ENCODE measurements at places on chromosomes 4 and X.

GRCh38 chr4:80240976-80241375, 25.5 kb upstream of the FGF5 start:
- DNase-seq, result no peak

DNA sequence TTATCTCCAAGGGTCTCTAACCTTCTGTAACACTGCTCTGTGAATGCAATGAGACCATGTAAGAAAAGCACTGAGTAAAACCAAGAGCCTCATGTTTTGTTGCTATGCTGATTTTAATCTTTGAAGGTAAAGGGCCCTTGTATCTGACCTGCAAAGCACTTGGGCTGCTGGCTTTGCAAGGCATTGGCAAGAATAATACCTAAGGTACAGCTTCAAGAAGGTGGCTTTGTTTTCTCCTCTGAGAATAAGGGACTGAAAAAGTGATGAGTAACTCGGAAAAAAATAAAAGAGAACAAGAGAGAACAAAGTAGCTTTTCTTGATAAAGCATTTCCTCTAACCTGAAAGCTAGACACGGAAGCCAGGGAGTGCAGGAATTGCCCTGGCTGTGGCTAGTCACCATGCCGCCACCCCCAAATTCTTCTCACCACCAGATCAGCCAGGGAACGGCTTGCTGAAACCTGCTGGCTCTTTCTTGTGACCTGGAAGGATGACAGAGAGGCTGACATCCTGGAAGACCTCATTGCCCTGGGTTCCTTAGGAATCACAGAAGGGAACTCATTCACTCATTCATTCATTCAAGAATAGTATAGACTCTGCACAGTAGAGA, 41.8 kb upstream of the HS3ST1 start:
- DNase-seq, result no peak

DNA sequence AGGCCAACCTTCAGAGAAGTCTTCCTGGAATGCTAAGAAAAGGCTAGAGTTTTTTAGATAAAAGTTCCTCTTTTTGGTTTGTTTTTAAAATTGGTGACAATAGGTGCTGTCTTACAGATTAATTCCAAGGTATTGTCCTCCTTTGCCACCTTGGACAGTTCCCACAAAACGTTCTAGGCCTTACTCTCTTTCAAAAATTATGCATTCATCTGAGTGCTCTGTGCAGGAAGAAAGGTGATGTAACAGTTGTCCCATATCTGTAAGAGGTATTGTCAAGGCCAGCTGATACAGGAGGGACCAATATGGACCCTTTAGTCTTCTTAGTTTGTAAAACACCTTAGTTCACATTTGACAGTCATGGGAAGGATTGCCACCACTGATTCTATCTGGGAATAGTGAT, 15.9 kb upstream of the CXCL5 start:
- DNase-seq, result no peak

DNA sequence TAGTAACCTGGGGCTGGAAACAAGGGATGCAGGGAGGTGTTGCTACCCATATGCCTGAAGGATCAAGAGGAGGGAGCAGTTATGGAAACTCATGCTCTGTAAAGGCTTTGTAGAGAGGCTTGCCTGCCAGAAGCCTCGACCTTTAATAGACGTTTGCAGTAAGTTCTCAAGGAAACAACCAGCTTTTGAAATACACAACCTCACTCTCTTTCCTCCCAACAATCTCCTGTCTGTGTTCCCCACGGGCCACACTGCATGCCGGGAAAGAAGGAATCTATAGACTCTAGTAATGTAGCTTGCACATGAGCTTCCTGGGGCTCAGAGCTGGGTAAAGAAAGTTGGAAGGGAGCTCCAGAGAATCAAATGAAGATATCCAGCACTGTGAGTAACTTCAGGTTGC, 101.6 kb upstream of the PACRGL start:
- DNase-seq, result no peak

DNA sequence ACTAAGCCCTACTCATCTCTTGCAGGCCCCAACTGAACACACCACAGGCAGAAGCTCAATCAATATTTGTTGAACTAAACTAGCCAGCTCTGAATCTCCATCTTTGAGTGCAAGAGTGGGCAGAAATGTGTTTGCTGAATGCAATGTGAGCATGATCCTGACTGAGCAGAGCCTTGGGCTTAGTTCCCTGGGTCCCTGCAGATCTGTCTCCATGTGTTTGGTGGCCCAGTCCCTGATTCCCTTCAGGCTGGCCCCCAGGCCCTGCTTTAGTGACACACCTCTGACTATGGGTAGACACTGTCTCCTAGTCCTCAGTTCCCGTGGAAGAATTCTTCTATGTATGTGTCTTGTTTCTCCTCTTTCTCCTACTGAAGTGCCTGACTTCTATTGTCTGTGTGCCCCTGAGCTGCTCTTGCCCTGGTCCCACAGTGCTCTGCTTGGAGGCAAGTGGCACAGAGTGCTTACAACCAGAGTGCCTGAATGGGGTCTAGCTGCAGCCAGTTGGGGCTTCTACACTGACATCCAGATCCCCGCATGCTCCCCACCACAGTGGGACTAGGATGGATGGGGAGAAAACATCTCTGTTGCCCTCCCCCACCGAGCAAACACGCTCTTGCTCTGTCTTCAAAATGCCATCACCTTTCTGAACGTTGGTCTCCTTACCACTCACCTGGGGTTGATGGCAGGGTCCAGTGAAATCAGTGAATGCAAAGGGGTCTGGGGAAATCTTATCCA, 9.3 kb downstream of the PJA1 start:
- no peak for DNase-seq

GRCh38 chrX:149275836-149276235, 229.3 kb downstream of the IDS start:
- DNase-seq, result no peak

- DNase-seq, result no peak
Observed at GRCh38 chrX:22424919-22425318, 152.2 kb downstream of the CBLL2 start.

DNA sequence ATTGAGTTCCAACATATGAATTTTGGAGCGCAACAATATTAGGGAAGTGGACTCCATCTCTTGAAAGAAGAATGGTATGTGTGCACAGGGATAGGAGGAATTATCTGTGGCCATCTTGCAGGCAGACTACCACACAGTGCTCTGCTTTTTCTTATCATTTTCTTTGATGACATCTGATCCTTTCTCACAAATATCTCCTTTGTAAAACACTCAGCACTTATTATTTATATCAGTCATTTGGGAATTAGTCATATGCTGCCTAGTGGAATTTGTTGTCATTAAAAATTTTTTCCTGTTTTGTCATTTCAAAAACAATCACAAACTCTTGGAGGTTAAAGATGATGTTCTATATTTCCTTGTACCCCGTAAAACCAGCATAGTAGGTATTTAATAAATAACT, 444.3 kb upstream of the ATOH1 start:
- DNase-seq, result no peak

GRCh38 chrX:53319614-53320542, 38.5 kb upstream of the IQSEC2 start:
- DNase-seq, result no peak

DNA sequence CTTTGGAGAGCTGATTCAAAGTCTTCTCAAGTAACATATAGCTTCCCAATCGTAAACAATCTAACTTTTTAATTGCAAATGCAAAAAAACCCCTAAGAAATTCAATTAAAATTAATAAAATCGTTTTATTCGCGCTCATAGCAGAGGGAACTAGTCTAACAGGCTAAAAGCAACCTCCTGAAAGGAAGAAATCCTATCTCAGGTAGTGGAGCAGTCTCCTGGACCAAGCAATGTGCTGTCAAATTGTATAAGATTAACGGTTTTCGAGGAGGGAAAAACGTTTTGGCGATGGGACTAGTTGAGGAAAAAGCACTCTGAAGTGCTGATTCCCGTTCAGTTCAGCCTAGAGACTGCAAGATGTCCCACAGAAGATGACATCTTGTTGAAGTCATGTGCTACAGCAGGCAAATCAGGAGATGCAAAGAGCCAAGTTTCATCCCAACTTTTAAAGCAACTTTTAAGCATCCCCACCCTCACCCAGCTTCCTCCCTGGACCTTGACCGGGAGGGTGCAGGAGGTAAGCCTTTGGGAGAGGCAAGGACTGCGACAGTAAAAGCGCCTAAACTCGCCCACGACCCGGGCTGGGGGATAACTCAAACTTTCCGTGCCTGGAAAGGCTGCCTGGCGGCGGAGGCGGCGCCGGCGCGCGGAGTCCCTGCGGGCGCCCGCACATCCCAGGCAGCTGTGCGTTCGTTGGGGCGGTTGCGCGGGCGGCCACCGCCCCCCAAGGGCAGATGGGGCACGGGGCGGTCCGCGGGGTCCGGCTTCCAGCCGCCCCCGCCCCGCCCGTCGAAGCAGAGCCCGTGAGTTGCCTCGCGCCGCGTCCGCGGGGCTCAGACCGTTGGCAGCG, 784 bp downstream of the MAP7D3 start:
- no peak for DNase-seq

DNA sequence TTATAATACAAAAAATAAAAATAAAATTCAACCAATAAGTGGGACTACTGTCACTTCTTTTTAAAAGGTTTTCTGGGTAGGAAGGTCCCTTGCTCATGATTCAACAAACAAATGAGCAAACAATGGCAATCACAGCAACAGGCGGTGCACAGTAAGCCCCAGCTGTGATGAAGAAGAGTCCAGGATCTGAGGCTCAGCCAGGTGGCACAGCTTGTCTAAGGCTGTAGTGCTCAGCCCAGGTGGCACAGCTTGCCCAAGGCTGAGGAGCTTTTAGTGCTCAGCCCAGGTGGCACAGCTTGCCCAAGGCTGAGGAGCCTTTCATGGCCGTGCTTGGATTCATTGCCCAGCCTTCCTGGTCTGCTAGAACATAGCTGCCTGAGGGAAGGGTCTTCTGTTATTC, 75.0 kb downstream of the ZFYVE28 start:
- no peak for DNase-seq
